ENCODE measurements at places on chromosomes 13 and 19.

- no peak for DNase-seq
Observed at GRCh38 chr19:11142528-11143171, 12.9 kb downstream of the SPC24 start.

DNA sequence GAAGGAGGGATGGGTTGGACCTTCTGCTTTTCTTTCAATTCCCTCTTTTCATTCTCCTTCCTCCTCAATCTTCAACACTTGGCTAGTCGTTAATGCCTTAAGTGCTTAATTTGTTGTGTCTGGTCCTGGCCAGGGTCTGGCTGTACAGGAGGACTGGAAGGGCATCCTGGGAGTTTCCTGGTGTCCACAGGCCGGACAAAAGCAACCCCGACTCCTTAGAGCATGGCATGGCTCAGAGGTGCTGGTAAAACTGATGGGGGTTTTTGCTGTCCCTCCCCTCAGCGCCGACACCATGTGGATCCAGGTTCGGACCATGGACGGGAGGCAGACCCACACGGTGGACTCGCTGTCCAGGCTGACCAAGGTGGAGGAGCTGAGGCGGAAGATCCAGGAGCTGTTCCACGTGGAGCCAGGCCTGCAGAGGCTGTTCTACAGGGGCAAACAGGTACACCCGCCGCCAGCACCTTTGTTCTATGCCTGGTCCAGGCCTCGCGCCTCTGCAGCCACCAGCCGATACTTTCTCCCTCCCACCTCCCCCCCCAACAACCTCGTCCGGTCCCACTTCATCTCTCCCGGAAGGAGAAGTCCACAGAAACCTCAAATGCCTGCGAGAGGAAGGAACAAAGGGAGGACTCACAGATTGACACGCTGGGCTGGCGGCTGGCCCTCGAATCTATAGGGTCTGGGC lies 1.4 kb downstream of the UHRF1 start:
- DNase-seq = no peak

DNA sequence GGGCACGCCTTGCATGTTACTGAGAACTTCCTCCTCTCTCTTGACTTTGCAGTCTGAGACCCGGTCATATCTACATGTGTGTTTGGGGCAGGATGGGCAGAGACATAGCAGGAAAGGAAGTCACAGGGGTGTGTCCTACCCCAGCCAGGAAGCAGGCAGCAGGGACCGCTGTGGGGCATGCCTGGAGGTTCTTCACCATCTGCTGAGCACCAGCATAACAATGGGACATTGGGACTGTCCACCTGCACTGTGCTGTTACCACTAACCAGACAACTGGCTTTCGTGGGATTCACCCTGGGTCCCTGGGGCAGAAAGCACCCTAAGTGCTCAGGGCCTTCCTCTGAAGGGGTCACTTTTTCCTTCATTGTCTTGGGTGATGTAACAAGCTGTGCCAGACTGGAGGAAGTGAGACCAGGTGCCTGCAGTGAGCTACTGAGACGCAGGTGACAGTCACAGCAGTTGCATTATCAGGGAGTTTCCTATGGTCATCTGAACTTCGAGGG lies 2.6 kb upstream of the HAUS5 start:
- no peak for DNase-seq

DNA sequence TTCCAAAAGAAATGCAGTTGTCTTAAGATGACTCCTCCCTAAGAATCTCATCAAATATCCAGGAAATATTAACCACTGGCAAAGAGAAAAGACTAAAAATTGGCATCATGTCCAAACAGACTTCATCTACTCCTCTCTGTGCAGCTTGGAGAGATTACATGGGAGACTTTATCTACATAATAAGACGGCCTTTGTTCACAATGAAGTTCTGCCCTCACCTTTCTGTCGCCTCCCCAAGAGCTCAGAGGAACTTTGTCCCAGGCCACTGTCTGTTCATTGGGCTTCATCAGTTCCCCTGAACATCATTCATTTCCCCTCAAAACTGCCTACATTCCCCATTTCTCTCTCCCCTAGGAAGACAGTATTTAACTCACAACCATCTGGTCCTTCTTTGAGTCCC lies 22.4 kb upstream of the MRI1 start:
- DNase-seq = no peak

- DNase-seq = no peak
Observed at GRCh38 chr13:25059958-25060357, 36.0 kb upstream of the PABPC3 start.

GRCh38 chr13:59409211-59409610 lies 754.5 kb downstream of the DIAPH3 start:
- DNase-seq = no peak

DNA sequence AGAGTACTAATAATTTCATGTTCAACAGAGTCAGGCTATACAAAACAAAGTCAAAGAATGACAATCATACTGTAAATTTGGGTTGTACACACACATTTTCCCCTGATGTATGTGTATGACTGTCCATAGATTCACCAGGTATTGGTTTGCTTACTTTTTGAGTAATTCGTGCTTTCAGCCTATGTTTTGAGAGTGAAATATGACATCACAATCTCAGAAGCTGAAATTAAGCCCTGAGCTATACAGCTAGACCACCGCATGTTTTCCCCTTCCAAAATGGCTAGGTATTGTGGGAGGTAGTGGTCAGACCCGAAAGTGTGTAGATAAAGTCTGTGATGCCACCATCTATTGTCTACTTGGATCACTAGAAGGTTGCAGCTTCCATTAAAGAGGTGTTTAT lies 102.8 kb downstream of the KATNAL1 start:
- no peak for DNase-seq

DNA sequence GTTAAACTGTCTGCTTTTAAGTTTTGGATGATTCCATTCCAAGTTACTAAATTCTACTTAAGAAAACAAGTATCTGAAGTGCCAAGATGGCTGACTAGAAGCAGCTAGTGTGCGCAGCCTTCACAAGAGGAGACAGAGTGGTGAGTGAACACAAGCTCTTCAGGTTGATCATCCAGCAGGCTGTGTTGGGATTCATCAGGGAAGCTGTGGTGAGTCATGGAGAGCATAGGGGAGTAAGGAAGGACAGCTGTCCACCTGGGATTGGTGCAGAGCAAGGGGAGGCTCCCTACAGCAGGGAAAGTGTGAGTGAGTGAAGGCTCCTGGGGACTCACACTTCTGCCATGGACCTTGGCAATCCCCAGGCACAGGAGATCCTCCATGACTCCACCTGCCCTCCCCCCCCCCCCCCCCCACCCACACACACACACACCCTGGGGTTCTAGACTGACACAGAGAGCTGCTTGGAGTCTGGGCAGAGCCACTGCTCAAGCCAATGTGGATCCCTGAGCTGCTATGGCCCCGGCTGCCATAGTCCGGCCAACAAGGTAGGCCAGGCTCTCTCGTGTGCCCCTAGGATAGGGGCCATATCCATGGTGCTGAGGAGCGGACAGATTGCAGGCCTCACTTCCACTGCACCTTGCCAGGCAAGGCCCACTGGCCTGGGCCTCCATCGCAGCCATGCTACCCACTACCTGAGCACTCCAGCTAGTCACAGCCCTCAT lies 23.5 kb downstream of the SLC25A15 start:
- peak; percentile 43 for DNase-seq

GRCh38 chr19:31659897-31660210 lies 310.6 kb upstream of the TSHZ3 start:
- no peak for DNase-seq

GRCh38 chr13:41791056-41791455 lies 169.9 kb downstream of the VWA8 start:
- DNase-seq = no peak

DNA sequence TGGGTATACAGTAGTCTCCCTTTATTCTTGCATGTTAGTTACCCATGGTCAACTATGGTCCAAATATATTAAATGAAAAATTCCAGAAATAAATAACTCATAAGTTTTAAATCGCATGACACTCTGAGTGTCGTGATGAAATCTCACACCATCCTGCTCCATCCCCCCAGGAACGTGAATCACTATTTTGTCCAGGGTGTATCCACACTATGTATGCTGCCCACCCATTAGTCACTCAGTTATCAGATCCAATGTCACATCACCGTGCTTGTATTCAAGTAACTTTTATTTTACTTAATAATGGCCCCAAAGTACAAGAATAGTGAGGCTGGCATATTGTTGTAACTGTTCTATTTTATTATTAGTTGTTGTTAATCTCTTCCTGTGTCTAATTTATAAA lies 115.8 kb upstream of the SERP2 start:
- DNase-seq = no peak

GRCh38 chr13:22618002-22618401 lies 562.8 kb upstream of the SGCG start:
- DNase-seq = no peak

DNA sequence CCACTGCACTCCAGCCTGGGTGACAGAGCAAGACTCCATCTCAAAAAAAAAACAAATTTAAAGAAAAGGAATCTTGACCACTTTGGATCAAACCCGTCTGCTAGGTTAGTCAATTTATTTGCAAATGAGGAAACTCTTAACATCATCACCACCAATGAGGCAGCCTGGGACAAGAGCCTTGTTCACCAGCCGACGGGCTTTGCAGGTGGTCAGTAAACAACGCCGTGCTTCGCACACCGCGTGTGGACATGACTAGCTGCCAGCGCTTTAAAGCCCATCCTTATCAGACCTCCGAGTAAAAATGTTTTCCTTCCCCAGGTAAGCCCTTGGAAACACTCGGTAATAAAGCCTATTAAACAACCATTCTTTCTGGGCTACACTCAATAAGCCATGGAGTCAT lies 41.9 kb downstream of the INSR start:
- no peak for DNase-seq

- DNase-seq = no peak
Observed at GRCh38 chr19:47444388-47444821, 25.1 kb upstream of the MEIS3 start.

DNA sequence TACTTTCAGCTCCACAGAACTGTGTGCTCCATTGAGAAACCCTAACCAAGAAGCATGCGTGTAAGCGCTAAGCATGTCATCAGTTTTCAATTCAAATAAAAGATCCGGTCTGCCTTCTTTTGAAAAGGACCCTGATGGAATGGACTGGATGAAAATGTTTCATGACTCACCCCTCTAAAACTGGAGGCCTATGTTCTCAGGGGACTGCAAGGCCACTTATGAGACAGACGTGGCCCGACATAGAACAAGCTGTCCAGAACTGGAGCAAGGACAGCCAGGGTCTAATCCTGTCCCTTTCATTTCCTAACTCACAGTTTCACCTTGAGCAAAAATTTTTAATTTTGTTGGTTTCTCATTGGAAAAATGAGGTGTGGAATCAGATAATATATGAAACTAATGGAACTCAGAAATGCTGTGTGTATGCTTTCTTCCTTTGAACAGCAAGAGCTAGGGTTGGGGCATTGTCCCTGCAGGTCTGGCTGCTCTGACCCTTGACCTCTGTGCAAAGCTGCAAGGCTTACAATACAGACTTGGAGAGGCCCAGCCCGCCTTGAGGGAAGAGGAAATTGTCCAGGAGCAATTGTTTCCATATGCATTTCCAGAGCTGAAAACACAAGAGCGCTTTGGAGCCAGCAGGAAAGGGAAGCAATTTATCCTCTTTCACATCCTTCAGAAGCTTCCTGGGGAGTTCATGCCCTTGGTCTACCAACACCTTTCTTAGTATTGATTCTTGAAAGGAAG lies 553.4 kb upstream of the KLF12 start:
- no peak for DNase-seq

GRCh38 chr13:113912596-113912995 lies 48.7 kb upstream of the GAS6 start:
- no peak for DNase-seq

- no peak for DNase-seq
Observed at GRCh38 chr13:33963134-33963533, 145.2 kb downstream of the RFC3 start.

GRCh38 chr13:97627566-97627965 lies 193.6 kb downstream of the RAP2A start:
- no peak for DNase-seq

DNA sequence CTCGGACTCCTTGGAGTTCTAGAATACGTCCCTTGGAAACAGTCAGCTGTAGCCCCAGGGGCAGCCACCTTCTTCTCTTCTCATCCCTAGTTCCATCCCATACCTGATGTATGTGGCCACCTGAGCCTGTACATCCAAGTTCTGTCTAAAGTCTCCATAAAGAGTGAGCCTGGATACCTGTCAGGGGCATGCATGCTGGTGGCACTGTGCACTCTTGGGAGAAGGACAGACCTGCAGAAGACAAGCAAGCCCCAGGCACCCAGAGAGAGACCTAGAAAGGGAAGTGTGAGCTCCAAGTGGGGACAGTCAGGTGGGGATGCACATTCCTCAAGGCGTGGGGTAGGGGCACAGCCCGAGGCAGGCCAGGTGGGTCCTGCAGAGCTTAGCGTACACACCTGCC lies 21.4 kb downstream of the SIAH3 start:
- no peak for DNase-seq

GRCh38 chr13:39405107-39405506 lies 197.9 kb downstream of the LHFPL6 start:
- DNase-seq = no peak

- no peak for DNase-seq
Observed at GRCh38 chr13:88857256-88857655, 1186.1 kb downstream of the SLITRK5 start.

Measured in epithelial cell of prostate (primary cell).